Karpas-422 (cell line): ENCODE measurements at places on chromosomes 3 and 15.
A peak's percentile ranks its signal among the peaks of the same experiment; 100 is the strongest.

DNA sequence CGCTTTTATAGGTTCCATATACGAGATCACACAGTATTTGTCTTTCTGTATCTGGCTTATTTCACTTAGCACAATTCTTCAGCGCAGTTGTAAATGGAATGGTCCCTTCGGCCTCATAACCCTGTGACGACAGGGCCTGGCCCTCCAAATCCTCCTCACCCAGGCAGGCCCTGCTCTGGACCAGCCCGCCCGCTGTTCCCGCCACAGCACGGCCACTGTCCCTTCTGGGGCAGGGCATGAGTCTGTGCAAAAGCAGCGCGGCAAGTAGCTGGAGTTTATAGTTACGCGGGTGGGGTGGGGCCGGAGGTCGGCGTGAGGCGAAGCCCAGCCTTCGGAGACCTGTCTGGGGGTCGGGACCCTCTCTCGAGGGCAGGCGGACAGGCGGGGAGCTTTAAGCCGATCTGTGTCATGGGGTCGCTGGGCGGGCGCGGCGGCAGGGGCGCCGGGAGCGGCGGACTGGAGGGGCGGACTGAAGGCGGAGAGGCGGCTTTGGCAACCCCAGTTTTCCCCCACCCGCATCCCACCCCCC lies 543 bp downstream of the ARPIN start:
- DNase-seq, result no peak

GRCh38 chr15:23516866-23517265 lies 48.6 kb upstream of the MKRN3 start:
- DNase-seq, result no peak

GRCh38 chr3:183586477-183586876 lies 31.0 kb upstream of the KLHL6 start:
- DNase-seq, result no peak

GRCh38 chr15:60416484-60416883 lies 18.7 kb upstream of the ANXA2 start:
- DNase-seq, result no peak

- no peak for DNase-seq
Measured at GRCh38 chr3:18417904-18418572, 7.1 kb downstream of the SATB1 start.

GRCh38 chr15:73337187-73337586 lies 31.6 kb downstream of the HCN4 start:
- no peak for DNase-seq

GRCh38 chr15:59814409-59814808 lies 125.3 kb upstream of the BNIP2 start:
- DNase-seq, result no peak

DNA sequence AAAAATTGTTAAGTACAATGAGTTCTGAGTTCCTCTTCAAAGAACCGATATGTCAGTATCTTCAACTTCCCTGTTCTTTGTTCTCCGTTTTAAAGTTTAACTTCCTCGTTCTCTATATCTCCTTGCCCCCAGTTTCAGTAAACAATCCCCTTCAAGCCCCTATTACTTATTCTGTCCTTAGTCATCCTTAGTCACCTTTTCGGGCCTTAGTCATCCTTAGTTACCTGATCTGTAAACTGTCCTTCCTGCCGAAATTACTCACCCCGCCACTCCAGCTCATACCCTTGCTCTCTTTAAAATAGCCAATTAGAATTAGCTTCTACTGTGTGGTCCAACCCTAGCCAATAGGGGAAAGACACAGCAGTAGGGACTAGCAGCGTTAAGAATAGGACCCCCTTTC lies 1165.6 kb downstream of the NSUN3 start:
- DNase-seq, result no peak

DNA sequence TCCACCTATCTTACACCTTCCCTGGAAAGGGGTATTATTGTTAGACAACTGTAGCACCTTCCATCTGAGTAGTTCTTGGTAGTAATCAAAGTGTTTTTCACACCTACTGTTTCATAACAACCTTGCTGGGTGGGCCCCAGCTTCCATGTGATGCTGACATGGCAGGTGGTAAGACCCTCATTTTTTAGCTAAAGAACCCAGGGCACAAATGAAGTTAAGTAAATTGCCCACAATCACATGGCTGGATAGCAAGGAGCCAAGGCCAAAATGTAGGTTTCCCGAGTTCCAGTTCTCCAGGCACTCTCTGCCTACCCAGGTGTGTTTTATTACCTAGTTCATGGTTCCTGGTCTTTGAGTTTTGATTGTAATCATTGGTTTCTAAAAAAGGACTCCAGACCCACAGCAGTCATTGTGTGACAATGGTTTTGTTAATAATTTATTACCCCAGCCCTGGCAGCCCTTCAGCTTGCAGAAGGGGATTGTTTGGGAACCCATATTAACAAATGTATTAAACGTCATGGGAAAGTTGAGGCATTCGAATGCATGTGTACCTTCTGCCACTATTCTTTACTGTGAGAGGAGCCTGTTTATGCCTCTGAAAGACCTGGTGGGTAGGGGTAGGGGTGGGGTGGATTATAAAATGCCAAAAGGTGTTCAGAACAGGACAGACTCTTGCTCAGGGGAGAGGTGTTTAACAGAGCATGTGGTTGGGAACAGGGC lies 222.2 kb upstream of the BHLHE40 start:
- DNase-seq, result no peak

DNA sequence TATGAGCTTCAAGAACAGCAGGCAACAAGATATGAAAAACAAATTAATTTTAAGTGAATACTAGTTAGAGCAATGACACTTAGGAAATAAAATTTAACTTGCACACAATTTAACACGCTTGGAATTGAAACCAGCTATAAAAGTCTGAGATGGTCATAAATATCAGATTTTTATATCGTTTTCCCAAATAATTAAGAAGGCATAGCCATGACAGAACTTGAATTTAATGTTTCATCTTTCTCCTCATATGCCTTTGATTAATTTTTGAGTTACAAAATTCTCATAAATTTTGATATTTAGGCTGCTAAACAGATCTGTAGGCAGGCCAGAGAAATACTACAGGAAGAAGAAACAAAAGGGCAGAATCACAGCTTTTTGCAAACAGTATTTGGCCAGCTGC lies 38.5 kb downstream of the CD200R1L start:
- no peak for DNase-seq

- DNase-seq, result no peak
Measured at GRCh38 chr3:197050511-197050910, 20.9 kb upstream of the MELTF start.

DNA sequence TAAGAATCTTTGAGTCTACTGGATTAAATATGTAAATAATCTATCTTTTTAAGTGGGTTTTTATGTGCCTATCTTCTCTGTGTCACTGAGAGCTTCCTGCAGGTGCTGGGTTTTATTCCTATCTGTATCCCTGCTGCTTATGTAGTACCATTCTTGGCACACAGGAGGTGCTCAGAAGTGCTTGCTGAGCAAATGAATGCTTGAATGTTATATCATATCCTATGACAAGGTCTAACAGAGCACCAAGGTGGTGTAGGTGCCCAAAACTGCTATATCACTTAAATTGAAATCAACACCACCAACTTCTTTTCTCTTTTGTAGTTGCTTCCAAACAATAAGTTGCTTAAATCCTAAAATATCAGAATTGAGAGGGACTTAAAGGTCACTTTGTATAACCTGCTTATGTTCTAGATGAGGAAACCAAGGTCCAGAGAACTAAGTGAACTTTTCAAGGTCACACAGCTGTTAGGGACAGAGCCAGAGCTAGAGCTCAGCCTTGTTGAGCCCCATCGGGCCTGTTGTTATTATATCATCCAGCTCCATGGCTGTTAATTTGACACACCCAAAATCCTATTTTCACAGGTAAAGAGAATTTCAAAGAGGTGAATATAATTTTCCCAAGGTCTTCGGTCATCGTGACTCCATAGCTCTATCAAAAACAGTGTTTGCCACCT lies 46.0 kb downstream of the CCNL1 start:
- DNase-seq, result peak; percentile 61

- no peak for DNase-seq
Measured at GRCh38 chr15:79431636-79432344, at the start of gene MINAR1. Gene MINAR1, plus strand, starts transcription at chr15:79432336. Its CDS starts 23,812 bp downstream, at chr15:79456148.
